ENCODE measurements at places on chromosomes 7 and 10. TPM values are rescaled to one million over a fixed set of nuclear protein-coding genes. Genes with fewer than 3 reads are reported as not detected.

Gene GRID2IP
- total RNA-seq: 1.7 TPM

DNA sequence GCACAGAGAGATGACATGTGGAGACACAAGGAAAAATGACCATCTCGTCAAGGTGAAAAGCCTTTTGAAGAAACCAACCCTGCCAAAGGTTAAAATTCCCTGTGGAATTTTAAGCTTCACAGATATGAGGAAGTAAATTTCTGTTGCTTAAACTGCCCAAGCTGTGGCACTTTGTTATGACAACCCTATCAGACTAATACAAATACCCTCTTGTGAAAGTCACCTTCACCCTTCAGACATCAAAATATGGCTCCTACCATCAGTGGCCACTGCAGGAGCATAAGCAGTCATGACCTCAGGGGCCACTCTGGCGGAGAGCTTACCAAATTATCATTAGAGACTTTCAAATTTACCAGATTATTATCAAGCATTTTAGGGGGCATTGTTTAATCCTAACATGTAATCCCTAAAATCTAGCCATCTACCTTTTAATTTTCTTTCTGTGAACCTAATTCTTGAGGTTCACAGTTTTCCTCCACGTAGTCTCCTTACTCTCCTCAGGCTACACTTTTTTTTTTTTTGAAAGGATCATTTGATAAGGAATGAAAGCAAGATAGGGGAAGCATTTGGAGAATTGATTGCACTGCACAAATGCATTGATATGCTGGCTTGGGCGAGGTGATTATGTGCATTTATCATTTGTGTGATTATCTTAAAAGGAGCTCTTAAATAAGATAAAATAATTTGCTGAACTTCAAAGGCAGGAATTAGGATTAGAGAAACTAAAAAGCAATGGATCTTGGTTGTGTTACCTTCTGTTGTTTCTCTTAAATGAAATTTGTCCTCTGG lies 90.3 kb downstream of the TMEM168 start:
- no peak for DNase-seq

Gene SPDYE6
- not detected for total RNA-seq

GRCh38 chr7:152640829-152641228 lies 35.1 kb downstream of the XRCC2 start:
- no peak for DNase-seq
